ENCODE measurements at places on chromosomes 7 and 10.

GRCh38 chr10:116836902-116837523 is 12.3 kb upstream of the ENO4 start:
- no peak for DNase-seq

DNA sequence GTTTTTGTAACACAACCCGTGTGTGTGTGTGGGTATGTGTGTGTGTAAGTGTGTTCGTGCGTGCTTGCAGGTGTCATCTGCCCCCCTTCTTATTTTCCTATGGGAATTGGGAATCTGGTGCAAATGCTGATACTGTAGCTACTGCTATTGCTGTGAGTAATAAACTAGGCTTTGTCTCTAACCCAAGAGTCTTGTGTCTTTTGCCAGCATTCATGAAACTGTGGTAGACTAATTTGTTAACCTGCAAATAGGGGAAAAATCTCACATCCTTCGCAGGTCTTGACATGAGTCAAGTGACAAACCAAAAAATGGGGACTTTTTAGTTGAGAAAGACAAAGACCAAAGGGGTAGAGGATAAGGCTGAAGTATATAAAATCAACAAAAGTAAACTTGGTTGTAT is 57.9 kb upstream of the FAM133B start:
- DNase-seq: no peak

GRCh38 chr7:77907281-77907680 is 108.7 kb downstream of the PHTF2 start:
- no peak for DNase-seq

DNA sequence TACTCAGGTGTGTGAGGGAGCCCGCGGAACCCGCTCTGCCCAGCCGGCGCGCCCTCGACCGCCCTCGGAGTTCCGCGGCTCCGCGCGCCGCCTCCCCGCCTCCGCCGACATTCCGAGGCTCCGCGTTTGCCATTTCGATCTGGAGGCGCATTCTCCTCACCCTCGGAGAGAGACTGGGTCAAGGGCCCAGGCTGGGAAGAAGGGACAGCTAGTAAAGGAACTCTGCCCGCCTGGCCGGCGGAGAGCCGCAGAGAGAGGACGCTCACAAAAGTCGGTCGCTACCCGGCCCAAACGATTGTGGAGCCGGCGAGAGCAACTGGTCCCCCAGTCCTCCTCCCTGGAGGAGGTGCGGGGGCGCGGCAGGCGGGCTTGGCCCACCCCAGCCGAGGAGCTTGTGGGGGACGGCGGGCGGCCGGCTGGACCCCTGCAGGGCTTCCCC is 74.5 kb upstream of the LEP start:
- DNase-seq: peak; percentile 16

DNA sequence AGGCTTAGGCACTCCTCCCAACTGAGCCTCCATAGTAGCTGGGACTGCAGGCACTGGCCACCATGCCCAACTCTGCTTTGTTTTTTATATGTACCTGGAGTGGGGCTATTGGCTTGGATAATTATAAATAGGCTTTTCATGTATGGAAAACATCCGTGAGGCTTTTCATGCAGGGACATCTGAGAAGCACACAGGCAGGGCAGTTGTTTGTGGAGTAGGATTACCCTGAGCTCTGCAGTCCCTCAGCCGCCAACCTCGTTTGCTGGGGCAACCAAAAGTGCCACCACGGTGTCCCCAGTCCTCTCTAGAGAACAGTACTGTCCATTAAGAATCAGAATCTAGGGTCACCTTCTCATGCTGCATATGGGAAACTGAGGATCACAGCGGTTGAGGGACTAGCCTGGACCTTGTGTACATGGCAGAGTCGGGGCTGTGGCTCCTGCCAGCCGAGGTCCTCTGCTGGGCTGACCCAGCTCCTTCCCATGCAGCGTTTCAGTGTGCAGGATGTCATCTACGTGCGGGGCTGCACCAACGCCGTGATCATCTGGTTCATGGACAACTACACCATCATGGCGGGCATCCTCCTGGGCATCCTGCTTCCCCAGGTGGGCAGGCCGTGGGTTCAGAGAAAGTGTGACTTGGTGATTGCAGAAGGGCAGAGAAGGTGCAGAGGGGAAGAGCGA is 54.5 kb downstream of the TSPAN15 start:
- DNase-seq: no peak

DNA sequence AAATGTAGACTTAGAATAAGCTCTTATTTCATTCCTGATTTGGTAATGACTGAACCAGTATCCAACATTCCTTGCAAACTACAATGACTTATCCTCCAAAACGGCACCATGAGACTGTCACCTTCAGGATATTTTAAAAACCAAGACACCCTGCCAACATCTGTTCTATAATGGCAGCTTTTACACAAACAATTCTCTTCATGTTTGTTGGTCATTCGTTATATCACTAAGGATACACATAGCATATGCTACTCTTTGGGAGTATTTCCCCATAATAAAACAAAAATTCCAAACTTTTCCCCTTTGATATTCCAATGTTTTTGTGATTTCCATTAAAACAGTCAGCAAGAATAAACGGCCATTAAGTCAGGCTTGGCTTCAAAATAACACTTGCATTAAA is 215.4 kb downstream of the GLI3 start:
- no peak for DNase-seq

GRCh38 chr7:204326-204725 is 12.0 kb downstream of the FAM20C start:
- DNase-seq: no peak

GRCh38 chr10:83539528-83540308 is 599.6 kb upstream of the GHITM start:
- no peak for DNase-seq

- DNase-seq: no peak
These were observed 174.5 kb upstream of the KLF14 start for GRCh38 chr7:130908345-130909160.

- DNase-seq: no peak
These were observed 9.2 kb upstream of the CSTF2T start for GRCh38 chr10:51708609-51709008.

DNA sequence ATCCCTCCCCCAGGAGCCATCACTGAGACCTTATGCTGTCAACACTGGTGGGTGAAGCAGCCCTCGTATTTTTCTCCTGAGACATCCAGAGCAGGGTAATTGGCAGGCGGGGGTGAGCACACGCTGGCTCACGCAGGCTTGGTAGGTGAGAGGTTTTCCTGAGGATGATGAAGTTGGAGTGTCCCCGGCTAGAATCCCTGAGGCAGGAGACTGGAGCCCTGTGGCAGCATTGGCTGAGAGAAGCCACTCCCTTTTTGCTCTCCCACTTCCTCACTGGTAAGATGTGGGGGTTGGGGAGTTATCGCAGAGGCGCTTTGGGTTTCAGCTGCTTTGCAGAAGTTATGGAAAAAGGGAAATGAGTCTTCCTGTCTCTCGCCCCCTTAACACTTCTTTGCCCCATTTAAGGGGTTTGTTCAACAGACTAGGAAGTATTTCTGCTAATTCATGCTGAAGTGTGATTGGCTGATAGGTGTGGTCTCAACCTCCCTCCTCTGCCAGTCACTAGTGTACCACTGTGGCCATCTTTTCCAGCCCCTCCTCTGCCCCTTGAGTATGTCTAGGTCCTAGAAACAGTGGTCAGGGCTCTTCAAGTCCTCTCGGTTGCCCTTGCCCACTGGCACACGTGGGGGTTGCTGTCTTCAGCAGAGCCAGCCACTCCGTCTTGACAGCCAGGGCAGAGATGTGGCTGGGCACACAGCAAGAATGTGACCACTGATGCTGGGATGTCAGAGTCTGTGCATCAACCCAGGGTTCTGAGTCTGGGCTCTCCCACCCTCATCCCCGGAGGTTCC is 5.7 kb downstream of the ARPC1B start:
- DNase-seq: no peak

DNA sequence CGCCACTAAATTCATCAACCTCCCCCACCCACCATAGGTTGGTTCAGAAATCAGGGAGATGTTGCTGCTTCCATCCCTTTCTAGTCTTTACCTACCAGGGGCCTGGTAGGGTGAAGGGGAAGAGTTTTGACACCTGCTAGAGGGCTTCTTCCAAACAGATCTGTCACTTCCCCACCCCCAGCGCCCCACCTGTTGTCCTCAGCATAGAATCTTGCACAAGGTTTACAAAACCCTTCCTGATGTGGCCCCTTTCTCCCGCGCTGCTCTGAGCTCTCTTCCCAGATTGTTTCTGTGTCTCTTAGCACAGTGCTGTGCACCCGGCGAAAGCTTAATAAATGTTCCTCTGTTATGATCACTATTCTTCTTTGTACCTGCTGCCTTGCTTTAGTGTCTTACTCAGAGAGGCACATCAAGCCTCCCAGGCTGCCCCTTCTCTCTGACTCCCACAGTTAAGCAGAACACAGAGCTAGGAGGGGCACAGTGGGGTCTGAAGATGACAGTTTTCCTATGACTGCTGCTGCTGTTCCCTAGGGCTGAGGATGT is 11.2 kb upstream of the C10orf95 start:
- DNase-seq: no peak

GRCh38 chr7:96005271-96005670 is 232.9 kb downstream of the DYNC1I1 start:
- no peak for DNase-seq

DNA sequence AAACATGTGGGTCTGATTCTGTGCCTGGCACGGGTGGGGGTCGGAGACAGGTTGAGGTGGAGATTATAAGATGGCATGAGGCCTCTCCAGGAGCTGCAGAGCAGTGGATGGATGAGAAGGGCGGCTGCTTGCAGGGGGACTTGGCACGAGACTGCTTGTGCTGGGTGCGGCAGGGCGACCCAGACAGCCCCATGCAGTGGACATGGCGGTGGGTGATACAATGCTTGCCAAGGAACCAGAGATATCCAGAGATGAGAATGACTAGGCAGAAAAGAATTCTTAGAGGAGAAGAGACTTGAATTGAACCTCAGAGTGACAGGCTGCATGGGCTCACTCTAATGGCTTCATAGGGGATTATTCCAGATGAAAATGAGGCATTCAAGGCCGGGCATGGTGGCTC is 145.4 kb downstream of the NEURL1 start:
- no peak for DNase-seq

DNA sequence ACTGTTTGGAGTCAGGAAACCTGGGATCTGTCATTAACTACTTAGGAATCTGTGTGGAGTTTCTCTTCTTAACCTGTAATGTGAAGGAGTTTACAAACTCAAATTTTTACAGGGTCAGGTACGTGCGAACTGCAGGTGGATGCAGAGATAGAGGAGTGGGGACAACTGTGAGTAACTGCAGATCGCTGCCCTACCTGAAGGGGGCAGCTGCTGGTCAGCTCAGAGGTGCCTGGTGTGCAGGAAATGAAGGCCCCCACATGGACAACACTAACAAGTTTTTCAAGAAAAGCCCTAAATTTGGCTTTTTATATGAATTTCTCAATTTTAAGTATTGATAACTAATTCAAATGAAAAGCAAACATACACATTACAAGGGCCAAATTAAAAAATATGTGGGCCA is 380.0 kb downstream of the REEP3 start:
- DNase-seq: no peak

DNA sequence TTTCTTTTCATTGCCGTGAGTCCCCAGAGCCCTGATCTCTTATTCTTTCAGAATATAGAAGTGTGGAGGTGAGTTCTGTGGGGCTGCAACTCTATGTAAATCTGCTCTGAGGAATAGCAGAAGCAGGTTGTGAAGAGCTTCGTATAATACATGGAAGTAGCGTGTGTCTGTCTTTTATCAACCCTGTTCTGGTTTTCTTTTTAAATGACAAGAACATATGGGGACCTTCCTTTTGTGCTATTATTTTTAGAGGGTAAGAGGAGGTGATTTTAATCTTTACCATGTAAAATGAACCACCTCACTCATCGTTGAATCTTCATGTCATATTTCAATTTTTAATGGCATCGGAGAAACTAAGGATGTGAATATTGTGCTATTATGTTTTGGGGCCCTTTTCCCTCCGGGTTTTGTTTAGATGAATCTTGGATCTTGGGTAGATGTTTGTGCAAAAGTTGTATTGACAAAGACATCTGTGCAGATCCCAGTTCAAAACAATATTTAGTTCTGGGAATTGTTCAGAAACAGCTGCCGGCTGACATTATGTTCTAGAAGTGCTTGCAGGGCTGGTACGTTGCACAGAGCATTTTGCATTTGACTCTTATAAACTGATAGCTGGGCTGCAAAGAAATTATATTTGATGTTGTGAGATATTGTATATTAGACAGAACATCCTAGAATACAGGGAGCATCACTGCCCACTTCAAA is 46.7 kb downstream of the PLXDC2 start:
- no peak for DNase-seq

DNA sequence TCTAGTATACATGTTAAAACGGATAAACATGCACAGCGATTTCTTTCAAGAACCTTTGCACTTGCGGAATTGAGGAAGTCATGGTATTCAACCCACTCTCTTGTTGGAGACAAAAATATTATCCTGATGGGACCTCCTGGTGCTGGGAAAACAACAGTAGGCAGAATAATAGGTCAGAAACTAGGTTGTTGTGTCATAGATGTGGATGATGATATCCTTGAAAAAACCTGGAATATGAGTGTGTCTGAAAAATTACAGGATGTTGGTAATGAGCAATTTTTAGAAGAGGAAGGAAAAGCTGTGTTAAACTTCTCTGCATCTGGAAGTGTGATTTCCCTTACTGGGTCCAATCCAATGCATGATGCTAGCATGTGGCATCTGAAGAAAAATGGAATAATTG is 6.9 kb downstream of the THNSL1 start:
- no peak for DNase-seq

GRCh38 chr10:108362296-108362695 is 1197.8 kb upstream of the SORCS1 start:
- no peak for DNase-seq

DNA sequence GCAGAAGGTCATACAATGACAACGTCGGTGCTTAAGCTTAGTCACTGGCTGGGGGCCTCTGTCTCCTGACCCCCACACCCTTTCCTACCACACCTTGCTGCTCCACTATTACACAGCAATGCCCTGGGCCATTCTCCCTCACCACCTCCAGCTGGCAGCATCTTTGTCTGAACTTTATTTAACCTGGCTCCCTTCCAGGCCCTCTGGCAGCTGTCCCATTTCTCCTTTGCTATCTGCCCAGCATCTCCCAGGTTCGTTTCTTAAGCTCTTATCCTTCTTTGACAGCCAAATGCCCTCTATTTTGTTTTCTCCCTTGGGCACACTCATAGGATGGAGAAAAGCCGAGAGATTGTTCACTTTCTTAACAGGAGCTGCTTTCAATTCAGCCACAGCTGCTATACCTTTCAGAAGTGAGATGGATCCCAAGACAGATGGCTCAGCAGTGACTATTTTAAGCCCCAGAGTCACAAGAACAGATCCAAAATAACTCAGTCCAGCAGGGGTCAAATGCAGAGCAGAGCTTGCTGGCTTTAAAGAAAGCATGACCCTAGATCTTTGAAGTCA is 1277.1 kb upstream of the AUTS2 start:
- DNase-seq: peak; percentile 98

Measured in NCI-H1092 treated with DMSO at 0.1 percent for 48 hours (cell line).